ENCODE measurements at places on chromosomes 7 and 10.

DNA sequence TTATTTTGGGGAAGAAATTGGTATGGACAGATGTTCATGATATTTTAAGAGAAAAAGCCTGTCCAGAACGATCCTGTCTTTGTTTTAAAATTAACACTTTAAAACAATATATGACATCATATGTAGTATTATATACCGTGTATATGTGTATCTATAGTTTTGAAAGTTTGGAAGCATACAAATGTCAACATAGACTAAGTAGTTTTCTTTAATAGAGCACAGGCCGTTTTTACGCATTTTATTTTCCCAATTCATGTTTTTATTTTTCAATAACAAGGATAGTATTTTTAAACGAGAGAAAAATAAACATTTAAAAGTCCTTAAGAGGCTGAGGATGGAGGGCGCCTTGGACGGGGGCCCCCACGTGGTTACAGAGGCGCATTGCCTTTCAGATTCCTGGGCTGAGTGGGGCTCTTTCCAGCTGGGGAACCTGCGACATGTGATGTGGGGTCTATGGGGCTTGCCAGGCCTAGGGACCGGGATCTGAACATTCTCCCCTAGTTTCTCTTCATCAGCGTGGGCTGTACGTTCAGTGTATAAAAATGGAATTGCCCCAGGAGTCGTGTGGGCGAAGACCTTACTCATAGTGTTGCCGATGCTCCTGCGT is 127.8 kb upstream of the ZNF746 start:
- DNase-seq: peak; percentile 40

DNA sequence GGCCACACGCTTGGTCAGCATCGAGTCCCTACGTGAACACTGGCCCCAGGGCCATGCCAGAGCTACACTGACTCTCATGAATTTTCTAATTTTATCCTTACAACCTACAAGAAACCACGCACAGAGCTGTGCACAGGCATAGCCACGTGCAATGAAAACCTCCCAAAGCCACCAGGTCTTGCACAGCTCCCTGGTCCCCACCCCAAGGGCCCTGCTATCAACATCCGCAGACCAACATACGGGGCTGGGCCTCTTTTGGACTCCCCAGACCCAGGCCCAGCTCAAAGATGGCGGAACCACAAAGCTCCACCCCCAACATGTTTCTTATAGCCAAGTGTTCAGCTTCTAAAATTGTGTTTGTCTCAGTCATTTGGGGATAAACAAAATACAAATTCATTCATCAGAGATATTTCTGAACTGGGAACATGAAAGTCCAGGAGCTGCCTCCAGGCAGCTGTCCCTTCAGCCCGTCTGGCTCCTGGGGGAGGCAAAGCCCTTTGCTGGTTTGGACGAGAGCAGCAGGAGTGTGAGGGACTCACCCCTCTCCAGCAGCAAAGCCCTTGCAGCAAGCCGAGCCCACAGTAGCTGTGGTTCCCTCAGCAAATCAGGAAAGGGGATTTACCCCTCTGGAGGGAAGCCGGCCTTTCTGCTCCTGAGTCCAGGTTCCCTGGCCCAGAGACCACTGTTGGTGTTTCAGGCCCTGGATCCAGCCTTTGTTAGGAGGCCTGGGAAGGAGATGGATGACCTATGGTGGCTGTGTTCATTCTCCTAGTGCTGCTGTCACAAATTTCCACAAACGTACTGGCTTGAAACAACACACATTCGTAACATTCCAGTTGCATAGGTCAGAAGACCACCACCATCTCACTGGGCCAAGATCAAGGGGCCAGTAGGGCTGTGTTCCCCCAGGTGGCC is 75.1 kb downstream of the OAT start:
- no peak for DNase-seq

GRCh38 chr7:36182854-36183604 is 30.0 kb downstream of the EEPD1 start:
- DNase-seq: no peak

DNA sequence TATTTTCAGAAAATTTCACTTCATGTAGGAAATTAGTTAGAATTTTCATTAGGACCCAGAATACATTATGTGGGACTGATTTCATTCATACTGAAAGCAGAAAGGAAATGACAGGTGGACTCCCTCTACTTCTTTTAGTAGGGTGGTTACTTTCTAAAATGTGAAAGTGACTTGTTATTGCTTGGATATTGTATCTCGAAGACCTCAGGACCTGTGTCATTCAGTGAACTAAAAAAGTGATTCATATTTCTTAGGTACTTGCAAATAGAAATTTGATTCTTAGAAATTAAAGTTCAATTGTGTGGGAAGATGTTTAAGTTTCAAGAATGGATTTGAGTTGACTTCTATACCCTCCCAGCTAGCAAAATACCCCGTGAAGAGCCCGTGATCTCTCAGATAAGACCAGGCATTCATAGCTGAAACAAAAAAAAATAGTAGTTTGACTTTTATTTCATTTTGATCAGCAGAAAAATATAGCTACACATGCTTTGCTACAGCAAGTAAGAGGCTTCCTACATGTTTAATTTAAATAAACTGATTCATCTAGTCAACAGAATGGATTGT is 1037.1 kb downstream of the GATA3 start:
- no peak for DNase-seq

GRCh38 chr10:17227367-17228090 is 512 bp upstream of the VIM start:
- peak; percentile 3 for DNase-seq

DNA sequence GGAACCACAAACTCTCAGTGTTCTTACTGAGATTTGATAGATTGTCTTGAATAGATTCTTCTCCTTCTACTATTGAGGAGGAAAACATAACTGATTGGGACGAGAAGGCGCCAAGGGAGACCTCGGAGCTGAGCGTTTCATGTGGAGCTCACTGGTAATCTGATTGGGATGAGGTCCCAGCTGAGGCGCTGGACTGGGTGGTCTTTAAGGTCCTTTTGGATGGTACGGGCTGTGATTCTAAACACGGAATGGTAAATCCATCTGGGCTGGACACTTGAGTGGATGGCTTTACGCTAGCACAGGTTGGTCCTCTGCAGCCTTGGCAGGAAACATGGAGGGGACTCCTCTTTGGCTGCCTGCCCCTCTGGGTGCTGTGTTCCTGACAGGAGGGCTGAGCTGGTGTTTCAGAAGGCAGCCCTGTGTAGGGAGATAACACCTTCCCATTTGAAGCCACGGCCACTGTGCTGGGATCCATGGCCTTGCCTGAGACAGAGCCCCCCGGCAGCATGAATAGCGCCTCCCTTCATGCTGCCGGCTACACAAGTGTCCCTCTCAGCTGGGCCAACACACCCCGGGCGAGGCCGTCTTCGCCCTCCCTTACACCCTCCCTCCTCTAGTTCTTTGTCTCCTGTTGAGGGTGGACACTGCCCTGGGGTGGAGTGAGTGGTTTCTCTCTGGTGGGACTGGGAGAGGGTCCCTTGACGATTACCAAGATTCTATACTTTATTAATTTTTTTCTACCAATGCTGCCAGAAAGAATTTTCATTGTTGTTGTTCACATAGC is 203.2 kb upstream of the SHH start:
- DNase-seq: no peak

DNA sequence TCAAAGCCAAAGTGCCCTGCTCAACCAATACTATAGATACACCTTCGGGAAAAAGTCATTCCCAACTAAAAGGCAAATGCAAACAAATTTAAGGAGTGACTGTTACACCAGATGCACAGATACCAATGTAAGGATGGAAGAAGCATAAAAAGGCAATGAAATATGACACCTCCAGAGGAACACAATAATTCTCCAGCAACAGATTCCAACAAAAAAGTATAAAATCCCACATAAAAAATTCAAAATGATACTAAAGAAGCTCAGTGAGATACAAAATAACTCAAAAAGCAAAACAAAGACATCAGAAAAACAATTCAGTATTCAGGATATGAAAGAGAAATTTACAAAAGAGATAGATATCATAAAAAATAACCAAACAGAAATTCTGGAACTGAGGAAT is 44.1 kb upstream of the ASAH2 start:
- no peak for DNase-seq

- DNase-seq: no peak
These were observed 240.8 kb downstream of the PTEN start for GRCh38 chr10:88104223-88104622.

GRCh38 chr10:80253266-80253962 is 36.0 kb downstream of the MAT1A start:
- DNase-seq: no peak

- DNase-seq: no peak
These were observed 40.9 kb upstream of the PAPSS2 start for GRCh38 chr10:87618566-87619423.
